ENCODE measurements at places on chromosomes 2 and 18.

- peaks cover 25% of the 10 kb centered on the region for H3K4me1 ChIP-seq
- no peak overlapping the region for H3K27ac ChIP-seq
- DNase-seq: no peak
- no peak overlapping the region for H3K4me3 ChIP-seq
- H3K36me3 ChIP-seq: peaks cover 6% of the 10 kb centered on the region
Measured at GRCh38 chr2:42008241-42008921, 39.4 kb upstream of the PKDCC start.

- H3K27me3 ChIP-seq: no peaks in the 10 kb centered on the region
- H3K36me3 ChIP-seq: peaks cover 2% of the 10 kb centered on the region
- H3K27ac ChIP-seq: no peak overlapping the region
- H3K4me3 ChIP-seq: no peak overlapping the region
Measured at GRCh38 chr18:11494107-11494506, 115.3 kb upstream of the SLC35G4 start.

DNA sequence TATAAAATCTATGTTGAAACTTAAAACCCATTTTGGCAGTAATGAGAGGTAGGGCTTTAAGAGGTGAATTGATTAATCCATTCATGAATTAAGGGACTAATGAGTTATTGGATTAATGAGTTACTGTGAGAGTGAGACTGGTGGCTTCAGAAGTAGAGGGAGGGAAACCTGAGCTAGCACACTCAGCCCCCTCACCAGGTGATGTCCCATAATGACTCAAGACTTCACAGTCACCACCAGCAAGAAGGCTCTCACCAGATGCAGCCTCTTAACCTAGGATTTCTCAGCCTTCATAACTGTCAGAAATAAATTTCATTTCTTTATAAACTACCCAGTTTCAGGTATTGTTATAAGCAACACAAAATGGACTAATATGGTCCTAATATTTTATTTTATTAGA lies 621.7 kb upstream of the ACVR2A start:
- H3K27ac ChIP-seq: no peak overlapping the region
- H3K4me3 ChIP-seq: no peak overlapping the region
- H3K36me3 ChIP-seq: peaks cover 3% of the 10 kb centered on the region
- no peaks in the 10 kb centered on the region for H3K27me3 ChIP-seq
- H3K4me1 ChIP-seq: peaks cover 8% of the 10 kb centered on the region

GRCh38 chr2:28604284-28604843 lies 108.5 kb downstream of the PLB1 start:
- H3K4me3 ChIP-seq: no peak overlapping the region
- peaks cover 4% of the 10 kb centered on the region for H3K4me1 ChIP-seq
- no peaks in the 10 kb centered on the region for H3K36me3 ChIP-seq
- no peak overlapping the region for H3K27ac ChIP-seq
- peaks cover 8% of the 10 kb centered on the region for H3K27me3 ChIP-seq
